Cardiac muscle cell (in vitro differentiated cells and primary cell): ENCODE measurements at places on chromosomes 1 and 21. TPM values are rescaled to one million over a fixed set of nuclear protein-coding genes. Genes with fewer than 3 reads are reported as not detected.

KCNJ9 gene
- 0.03 and 0.11 TPM in 2 replicates for total RNA-seq

SHISAL2A gene
- not detected in 2 replicates for total RNA-seq

CYB561D1 gene
- total RNA-seq, result 5.3 and 7.2 TPM in 2 replicates

- DNase-seq, result no peak
Observed at GRCh38 chr1:9718006-9718680, 66.6 kb downstream of the PIK3CD start.

DNA sequence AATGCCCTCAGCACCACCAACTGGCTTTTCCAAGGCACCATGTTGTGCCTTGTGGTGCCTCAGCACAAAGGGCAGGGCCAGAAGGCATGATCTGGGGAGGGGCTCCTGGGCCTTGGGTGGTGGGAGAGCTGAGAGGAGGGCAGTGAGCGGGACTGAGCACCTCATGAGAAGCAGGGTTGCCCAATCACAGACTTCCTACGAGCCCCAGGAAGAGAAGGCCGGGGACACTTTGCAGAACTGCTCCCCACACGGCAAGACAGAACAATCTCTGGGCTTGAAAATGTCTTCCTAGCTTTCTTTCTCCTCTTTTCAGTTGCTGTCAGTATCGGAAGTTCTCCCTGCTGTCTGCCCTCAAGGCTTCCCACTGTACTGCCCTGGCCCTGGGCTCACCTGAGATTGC lies 6.8 kb downstream of the KCNJ10 start:
- DNase-seq, result no peak

DNA sequence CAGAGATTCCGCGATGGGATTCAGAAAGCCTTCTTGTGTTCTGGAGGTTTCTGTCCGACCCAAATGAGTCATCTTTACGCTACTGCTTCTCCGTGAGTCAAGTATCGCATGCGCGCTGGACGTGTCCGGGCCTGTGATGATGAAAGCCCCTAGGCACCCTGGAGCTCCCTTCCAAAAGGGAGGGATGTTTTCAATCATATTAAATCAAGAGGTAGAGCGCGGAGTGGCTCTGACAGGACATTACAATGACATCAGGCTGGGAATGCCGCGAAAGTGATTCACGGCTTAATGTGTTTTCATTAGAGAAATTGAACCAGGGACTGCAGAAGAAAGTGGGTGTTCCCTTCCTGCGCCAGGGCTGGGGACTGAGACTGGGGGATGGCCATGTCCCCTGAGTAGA lies 48.5 kb downstream of the AJAP1 start:
- no peak for DNase-seq

DNA sequence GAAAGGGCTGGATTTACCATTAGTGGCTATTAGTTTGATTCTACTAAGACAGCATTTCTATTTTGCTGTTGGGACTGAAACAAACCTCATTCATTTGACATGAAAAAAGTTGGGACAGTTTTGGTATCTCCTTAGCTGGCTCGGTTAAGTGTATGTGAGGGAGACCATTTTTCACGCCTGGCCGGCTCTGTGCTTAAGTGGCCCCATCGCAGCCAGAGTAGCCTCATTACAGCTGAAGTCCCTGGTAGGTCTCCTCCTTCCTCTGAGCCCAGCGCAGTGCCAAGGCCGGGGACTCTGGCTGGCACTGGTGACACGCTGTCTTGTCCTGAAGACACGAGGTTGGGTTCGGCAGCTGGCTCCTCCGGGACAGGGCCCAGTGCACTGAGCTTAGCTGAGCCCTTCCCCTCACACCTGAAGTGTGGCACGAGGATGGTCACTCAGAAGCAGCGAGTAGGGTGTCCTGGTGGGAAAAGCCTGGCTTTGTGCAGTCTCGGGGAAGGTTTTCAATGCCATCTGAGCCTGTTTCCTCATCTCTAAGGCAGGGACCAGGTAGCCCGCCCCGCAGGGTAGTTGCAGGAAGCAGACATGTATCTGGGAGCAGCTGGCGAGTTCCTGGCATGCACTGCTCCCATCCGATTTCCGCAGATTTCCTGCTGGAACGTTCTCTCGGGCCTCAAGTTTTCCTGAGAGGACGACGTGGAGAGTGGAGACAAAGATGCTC lies 196.5 kb downstream of the DYRK1A start:
- DNase-seq, result no peak

- no peak for DNase-seq
Observed at GRCh38 chr1:205680073-205680851, at the start of gene SLC45A3. TSS of gene SLC45A3 (minus strand) at chr1:205680509. CDS start at chr1:205664656, 15,853 bp downstream.
